ENCODE measurements at places on chromosomes 7 and 10.

DNA sequence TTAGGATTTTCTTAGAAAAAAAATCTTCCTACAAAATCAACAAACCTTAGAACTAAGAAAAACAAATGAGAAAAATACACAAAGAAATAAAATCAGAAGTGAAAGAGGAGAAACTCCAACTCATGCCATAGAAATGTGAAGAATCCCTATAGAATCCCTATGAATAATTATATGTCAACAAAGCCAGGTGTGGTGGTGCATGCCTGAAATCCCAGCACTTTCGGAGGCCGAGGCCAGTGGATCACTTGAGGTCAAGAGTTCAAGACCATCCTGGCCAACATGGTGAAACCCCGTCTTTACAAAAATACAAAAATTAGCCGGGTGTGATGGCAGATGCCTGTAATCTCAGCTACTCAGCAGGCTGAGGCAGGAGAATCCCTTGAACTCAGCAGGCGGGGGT lies 27.1 kb downstream of the ACSM6 start:
- DNase-seq = no peak

DNA sequence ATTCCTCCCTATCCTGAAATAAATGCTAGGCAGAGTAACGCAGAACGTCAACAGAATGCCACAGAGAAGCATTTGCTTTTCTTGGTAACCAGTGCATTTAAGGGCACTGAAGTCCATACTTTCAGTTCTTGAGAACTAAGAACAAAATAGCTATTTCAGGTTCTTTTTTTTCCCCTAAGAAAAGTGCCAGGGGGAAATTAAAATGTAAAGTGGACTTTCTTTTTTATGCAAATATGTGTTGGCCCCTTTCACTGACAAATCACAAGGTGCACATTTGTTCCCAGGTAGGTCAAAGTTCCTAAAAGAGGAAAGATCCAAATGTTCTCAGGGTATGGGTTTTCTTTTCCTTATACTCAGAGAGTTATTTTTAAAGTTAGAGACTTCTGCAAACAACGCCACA lies 151.5 kb downstream of the HPSE2 start:
- DNase-seq = no peak

DNA sequence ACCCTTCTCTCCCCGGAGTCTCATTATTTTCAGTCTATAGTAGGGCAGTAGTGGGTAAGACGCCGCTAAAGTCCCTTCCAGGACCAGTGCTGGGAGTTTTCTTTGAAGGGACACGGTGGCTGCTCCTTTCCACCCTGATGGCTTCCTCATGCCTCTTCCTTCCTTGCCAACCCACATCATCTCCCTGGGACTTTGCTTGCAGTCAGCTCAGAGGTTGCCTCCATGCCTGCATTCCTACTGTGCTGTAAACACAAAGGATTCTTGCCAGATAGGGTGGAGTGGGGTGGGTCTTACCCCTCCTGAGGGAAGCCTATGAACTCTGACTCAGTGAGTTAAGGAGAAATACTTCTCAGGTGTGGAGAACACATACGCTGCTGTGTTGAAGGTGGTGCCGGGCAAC lies 59.9 kb upstream of the IGFBP3 start:
- DNase-seq = no peak

- no peak for DNase-seq
Observed at GRCh38 chr7:105028004-105028403, 14.0 kb downstream of the KMT2E start.

DNA sequence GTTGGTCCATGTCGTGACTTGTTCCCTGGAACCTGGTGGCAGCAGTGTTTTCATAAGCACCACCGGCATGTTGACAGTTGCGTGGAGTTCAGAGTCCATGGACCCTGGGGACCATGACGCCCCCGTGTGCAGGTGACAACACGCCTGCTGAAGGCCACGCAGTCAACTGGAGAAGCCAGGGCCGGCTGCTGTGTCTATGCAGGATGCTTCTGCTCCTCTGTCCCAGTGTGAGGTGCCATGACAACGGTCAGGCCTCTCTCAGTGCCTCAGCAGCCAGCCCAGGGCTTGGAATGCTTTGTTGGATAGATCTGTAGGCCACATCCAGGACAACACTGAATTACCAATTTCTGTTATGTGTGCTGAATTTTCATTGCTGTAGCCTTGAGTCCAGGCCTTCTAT lies 10.7 kb upstream of the VIPR2 start:
- no peak for DNase-seq

DNA sequence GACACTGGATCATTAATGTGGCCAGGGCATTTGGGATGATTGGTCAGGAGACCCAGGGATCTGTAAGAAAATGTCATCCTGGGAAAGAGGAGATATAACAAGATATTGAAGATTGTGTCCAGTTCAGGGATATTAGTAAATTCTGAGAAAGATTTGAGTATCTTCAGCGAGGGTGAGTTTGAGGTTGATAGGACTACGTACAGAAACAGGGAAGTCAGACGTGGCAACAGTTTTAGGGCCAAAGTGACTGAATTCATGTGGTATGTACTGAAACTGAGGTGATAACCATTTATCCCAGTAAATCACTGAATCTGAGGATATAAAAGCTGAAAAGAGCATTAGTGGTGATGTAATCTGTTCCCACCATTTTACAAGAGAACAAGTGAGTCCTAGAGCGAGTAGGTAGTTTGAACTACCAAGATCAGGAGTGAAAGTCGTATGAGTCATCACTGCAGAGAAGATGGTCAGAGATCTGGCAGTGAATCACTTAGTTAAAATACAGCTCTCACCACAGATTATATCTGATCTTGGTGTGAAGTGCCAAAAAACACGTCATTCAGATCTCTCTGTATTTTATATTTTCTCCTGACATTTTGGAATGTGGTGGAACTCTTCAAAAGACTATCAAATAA lies 220.5 kb downstream of the CDK14 start:
- no peak for DNase-seq

GRCh38 chr7:41028580-41028979 lies 674.3 kb downstream of the INHBA start:
- DNase-seq = no peak

DNA sequence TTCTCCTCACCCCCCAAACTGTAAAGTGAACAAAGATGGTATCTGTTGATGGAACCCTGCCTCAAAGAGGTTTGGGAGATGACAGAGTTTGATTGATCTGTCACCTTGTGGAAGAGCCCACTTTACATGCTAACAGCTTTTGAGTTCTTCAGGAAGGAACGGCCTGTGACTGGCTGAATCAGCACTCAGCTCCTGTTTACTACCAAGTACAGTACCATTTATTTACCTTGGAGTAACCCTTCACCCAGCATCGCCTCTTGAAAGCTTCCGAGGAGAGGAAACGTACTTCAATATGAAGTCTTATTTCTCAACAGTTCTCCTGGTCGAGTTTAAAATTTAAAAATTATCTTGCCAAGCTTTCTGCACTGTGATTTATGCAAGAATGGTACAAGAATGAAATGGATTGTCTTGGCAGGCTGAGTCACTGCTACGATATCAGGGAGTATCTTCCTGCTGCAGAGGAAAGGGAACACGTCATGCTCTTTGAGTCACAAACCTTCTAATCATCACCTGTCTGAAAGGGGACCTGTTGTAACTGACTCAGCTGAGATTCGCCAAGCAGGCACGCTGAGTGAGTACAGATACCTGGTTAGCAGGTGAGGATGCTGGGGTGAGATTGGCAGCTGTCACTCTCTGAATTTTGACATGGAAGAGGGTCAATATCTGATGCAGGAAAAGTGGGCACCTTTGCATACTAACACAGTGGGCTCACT lies 30.1 kb downstream of the KLF6 start:
- DNase-seq = no peak

DNA sequence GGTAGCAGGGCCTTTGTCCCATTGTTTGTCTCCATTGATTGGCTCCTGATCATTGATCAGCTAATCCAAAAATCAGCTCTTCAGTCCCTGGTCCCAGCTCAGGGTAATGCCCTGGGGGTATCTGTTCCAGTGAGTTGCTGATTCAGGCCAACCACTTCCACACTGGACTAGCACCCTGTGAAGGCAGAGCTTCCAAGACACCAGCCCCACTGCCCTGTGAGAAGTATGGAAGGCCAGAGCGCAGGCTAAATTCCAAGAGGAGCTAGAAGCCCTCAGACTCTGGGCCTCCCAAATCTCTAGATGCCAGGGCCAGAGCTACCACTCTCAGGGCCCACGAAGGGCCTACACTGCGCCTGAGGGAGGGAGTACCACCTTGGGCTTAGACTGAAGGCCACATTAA lies 10.4 kb downstream of the TMEM72 start:
- no peak for DNase-seq

DNA sequence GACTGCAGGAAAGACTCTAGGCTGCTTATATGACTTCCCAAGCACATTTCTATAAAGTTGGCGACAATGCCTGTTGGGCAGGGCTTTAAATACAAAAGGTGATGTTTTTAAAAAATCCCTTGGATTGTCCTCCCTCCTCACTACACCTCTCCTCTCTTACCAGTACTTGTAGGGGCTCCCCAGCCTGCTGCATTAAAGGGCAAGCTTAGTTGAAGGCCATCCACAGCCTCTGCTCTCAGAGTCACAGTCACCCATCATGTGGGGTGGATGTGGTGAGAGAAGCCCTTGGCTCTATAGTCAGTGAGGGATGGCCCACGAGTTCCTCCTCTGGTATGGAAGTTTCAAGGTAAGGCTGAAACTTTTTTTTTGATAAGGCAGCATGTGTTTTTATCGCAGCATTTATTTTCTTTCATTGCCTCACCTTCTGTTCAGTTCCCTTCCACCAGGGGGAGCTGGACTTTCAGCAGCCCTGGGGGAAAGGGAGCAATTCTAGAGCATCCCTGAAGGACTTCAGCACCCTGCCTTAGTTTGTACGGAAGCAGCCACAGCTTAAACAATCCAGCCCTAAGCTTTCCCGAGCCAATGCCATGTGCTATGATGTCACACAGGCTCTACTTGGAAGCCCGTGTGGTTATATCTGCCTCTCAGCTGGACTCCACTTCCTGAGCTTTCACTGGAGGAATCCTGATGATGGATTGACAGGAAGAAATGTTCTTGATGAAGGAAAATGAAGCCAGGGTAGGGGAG lies 131.9 kb downstream of the CALCR start:
- DNase-seq = peak; percentile 30

- no peak for DNase-seq
Observed at GRCh38 chr10:1280466-1281404, 224.6 kb downstream of the WDR37 start.

GRCh38 chr10:94490789-94491039 lies 54.9 kb upstream of the HELLS start:
- no peak for DNase-seq

GRCh38 chr7:2195400-2196246 lies 37.1 kb downstream of the MAD1L1 start:
- no peak for DNase-seq

DNA sequence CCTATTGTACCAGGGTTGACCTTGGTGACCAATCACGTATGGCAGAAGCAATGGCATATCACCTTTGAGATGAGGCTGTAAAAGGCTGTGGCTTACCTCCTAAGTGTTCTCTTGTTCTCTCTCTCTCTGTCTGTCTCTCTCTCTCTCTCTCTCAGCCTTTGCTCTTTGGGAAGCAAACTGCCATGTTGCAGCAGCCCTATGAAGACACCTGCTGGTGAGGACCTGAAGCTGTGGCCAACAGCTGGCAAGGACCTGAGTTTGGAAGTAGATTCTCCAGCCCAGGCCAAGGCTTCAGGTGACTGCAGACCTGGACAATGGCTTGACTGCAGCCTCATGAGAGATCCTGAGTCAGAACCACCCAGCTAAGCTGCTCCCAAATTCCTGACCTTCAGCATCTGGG lies 161.4 kb downstream of the GPAM start:
- no peak for DNase-seq

GRCh38 chr10:85850736-85851135 lies 515.9 kb downstream of the GRID1 start:
- DNase-seq = no peak

DNA sequence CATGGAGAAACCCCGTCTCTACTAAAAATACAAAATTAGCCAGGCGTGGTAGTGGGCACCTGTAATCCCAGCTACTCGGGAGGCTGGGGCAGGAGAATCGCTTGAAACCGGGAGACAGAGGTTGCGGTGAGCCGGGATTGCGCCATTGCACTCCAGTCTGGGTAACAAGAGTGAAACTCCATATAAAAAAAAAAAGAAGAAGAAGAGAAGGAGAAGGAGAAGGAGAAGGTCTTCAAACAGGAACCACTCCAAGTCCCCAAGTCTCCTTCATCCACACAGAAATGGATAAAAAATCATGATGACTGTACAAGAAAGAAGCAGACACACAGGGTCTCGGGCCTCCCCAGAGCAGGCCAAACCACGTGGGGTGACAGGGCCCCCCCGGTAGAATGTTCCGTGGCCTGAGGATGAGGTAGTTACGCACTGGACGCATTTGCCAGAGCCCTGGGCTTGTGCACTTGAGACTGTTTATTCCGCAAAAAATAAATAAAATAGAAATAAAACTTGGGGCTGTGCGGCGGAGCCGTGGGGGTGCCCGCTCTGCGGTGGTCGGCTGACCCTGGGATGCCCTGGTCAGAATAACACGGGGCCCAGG lies 15.8 kb downstream of the VENTX start:
- DNase-seq = no peak

DNA sequence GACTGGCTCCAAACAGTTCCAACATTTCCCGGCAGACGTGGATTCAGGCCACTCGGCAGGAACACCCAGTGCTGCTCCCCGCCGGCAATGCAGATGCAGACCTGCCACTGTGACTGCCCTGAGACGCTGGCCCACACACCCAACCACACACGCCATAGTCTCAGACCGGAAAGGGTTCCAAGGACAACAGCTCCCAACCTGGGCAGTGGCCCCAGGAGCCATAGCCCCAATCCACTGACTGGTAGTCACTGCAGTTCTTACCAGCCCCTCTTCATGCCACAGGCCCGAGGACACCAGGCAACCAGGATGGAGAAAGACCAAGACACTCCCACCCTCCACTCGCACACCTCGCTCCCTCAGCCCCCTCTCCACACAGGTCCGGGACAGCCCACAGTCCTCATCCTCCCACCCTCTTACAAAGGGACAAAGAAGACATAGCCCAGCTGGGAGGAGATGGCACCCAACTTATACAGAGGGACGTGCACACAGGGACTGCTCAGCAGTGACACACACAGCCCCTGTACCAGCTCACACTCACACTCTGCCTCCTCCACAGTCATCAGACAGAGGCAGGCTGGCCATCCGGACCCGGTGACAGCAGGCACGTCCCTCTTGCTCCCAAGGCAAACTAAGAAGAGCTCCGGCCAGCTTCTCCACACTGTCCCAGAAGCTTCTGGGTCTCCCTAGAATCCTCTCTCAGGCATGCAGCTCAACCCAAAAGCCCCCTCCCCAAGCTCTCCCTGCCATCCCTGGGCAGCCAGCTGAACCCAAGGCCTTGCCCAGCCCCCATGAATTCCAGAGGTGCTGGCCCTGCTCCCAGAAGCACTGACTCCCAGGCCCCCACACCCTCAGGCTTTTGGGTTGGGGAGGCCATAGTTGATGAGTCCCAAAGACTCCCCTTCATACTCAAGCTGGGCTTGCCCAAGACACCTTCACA lies 24.8 kb downstream of the KCNH2 start:
- DNase-seq = peak; percentile 41

- DNase-seq = no peak
Observed at GRCh38 chr7:113142385-113143119, 24.2 kb upstream of the SMIM30 start.

- DNase-seq = peak; percentile 37
Observed at GRCh38 chr7:132574223-132574622, 2.0 kb downstream of the PLXNA4 start.
